Renal cortex interstitium (tissue), 15 donors: ENCODE measurements at places on chromosomes 13 and 19. TPM values are rescaled to one million over a fixed set of nuclear protein-coding genes. Genes with fewer than 3 reads are reported as not detected.
A peak's percentile ranks its signal among the peaks of the same experiment; 100 is the strongest.

The ZNF223 gene
- polyA plus RNA-seq: 10.7 TPM

The PCDH17 gene
- polyA plus RNA-seq: 15.9 TPM

GRCh38 chr13:20197361-20197834 lies 4.7 kb upstream of the GJB2 start:
- DNase-seq: no peak

DNA sequence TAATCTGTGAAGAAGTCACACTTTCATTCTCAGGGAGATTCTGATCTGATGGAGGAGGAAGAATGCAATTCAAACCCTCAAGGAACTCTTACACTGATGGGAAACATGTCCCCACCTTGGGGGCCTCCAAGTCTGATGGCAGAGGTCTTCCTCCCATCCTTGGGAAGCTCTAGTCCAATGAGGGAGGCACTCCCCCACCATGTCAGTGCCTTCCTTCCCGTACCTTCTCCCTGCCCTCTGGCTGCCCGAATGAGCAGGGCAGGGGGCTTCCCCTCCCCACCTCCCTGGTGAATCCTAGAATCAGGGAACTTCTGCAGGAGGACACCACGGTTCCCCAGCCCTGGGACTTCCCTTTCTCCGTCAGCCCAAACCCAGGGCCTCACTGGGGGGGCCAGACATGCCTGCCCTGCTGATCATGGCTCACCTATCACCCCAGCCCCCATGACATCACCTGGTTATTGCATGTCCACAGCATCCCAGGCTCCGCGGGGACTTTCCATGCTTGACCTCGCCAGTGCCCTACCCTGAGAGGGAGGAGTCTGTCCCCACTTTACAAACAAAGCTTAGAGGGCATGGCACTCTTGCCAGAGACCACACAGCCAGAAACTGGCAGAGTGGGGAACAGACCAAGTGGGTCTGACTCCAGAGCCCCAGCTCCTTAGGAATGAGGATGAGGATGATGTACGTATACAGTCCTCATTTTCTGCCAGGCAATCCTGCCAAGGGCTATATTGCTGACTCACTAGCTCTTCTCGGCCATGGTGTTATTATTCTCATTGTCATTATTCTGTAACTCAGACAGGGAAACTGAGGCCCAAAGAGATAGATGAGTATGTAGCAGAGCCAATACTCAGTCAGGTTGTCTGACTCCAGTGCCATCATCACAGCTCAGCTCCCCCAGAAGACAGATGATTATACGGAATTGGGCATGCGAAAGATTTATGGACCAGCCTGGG lies 9.6 kb upstream of the BCL3 start:
- DNase-seq: no peak

DNA sequence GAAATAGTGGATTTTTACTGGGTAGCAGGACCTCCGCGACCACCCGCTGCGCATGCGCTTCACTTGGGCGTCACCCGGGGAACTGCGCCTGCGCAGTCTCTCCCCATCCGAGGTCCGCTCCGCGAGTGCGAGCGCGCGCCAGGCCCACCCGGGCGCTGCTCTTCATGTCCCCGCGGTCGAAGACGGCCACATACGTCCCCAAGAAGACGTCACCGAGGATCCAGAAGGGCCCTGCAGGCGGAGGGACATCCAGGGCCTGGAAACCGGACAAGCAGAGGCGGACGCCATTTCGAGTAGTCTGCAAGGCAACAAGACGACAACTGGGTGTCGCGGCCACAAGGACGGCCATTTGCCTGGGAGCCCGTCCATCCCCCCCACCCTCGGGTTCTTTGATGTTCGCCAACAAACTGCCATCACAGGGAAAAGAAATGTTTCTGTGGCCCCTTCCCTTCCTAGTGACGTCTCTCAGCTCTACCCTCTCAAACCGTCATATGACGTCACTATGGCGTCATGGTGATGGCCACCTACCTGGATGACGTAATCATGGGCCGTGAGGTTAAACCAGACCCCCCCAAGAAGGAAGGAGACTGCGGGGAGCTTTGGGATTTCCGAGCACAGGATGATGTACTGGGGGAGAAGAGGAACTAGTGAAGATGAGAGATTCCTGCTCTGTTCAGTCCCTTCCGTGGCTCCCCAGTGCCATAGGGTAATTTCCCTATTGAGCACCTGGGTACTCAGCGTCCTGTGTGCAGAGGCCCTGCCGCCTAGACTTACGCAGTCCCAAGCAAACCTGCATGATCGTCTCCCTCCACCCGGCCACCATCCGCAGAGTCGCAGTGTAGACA lies 6.7 kb downstream of the NAPSA start:
- peak; percentile 48 for DNase-seq

The NKPD1 gene
- 0.38 TPM for polyA plus RNA-seq

DNA sequence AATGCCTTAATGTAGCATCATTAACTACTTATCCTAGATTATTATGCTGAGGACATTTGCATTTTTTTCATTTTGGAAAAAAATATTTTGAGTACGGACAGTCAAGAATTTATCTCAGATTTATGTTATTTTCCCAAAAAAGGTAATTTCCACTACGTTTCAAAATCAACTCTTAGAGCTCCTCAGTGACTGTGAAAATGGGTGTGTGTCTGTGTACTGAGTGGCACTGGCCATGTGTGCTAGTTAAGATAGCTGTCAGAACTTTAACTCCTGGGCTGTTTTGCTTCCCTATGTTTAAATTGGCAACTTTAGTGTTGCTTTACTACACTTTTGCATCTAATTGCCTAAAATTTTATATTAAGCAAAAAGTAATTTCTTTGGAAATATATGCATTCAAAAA lies 927.4 kb downstream of the EFNB2 start:
- DNase-seq: no peak

GRCh38 chr13:108313382-108313781 lies 43.9 kb downstream of the TNFSF13B start:
- no peak for DNase-seq

- no peak for DNase-seq
Measured at GRCh38 chr13:30978981-30979956, 46.8 kb downstream of the TEX26 start.

DNA sequence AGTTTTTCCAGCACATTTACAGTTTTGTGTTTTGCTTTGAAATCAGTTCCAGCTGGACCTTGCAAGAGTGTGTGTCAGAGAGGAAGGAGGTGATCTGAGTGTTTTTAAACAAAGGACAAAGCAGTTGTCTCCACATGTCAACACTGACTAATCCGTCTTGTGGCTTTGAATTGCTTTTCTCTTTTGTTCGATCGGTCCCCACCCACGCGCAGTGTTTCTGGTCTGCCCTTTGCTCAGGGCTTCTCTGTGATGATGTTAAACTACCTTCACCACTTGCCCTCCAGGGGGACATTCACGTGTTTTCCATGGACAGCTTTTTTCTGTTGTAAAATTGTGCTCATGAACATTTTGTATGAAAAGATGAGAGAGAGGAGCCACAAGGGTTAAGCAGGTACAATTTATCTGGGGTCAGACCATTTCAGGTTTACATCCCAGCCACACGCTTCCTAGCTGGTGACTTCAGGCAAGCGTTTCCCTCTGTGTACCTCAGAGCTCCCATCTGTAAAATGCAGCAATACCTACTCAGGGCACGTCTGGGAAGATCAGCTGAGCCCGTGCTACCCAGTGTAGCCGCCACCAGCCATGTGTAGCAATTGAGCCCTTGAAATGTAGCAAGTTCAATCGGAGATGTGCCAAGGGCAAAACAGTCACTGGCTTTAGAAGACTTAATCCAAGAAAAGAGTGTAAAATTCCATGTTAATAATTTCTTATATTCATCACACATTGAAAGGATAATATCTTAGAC lies 13.5 kb upstream of the PLA2G4C start:
- no peak for DNase-seq

GRCh38 chr19:16078759-16079707 lies 2.7 kb downstream of the TPM4 start:
- DNase-seq: peak; percentile 74

- DNase-seq: no peak
Measured at GRCh38 chr19:38877781-38878574, at the start of gene RINL. TSS of gene RINL (minus strand) at chr19:38878275. CDS start at chr19:38876742, 1,533 bp downstream.

GRCh38 chr13:95441326-95441725 lies 111.2 kb upstream of the CLDN10 start:
- no peak for DNase-seq

- no peak for DNase-seq
Measured at GRCh38 chr13:33106656-33107360, 90.6 kb downstream of the KL start.

DNA sequence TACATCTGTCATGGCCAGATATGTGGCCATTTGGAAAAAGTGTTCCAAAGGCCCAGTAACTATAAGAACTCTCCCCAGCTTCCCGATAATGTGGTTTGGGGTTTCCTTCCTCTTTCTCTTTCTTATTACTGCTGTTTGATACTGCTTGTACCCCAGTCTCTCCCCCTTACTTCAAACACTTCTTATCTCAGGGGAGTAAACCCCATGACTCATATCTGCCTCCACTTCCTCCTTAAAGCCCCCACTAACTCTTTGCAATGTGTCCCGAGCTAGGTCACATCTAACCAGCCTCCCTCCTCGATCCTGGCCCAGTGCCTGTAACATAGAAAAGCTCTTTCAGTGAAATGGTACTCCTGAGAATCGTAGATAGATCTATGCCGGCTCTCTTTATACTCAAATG lies 82.4 kb upstream of the STARD13 start:
- DNase-seq: no peak

- no peak for DNase-seq
Measured at GRCh38 chr19:31258211-31259052, 90.8 kb downstream of the TSHZ3 start.

- DNase-seq: no peak
Measured at GRCh38 chr13:59447031-59447430, 716.7 kb downstream of the DIAPH3 start.

DNA sequence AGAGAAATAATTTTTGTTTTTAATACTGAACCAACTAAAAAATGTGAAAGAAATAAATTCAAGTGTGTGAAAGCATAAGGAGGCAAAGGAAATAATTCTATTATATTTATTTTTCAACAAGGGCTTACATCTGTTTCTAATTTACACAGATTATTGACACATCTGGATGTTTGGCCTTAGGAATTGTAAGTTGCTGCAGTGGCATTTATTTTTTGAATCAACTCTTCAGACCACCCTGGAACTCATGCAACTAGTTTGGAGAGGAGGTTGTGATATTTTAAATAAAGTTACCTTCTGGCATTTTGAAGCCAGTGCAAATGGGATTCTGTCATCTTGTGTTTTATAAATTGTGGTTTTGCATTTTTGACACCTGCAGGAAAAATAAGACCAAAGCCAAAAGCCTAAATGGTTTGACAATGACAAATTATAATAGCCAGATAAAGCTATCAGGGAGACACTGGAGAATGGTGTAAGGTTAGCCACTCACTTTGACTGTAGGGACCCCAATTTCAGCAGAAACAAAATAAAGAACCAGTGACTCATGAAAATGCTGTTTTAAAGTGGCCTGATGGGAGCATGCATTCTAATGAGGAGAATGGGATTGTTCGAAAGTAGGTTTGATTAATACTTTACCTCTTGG lies 192.9 kb downstream of the KLF5 start:
- no peak for DNase-seq
